Naive thymus-derived CD8-positive, alpha-beta T cell (primary cell): ENCODE measurements at places on chromosomes 7 and 10. TPM values are rescaled to one million over a fixed set of nuclear protein-coding genes. Genes with fewer than 3 reads are reported as not detected.

Gene RP9
- total RNA-seq, result 21.7 TPM

GRCh38 chr7:11428877-11429581, 403.0 kb downstream of the THSD7A start:
- H3K4me1 ChIP-seq, result no peaks in the 10 kb centered on the region
- DNase-seq, result no peak
- H3K27ac ChIP-seq, result no peak overlapping the region

DNA sequence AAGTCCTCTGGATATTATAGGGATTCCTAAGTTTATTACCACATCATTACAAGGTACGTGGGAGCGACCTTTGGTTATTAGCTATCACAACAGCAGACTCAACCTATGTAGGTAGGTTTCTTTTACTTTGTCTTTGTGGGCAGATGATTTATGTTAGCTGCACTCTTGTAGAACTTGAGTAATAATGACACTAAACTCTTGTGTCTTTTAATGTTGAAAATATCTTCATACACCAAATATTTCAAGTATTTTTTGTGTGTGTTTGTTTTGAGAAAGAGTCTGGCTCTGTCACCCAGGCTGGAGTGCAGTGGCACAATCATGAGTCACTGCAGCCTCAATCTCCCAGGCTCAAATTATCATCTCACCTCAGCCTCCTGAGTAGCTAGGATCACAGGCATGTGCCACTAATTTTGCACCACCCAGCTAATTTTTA, 19.2 kb upstream of the SUPV3L1 start:
- DNase-seq, result no peak
- no peak overlapping the region for H3K27ac ChIP-seq
- peaks cover 5% of the 10 kb centered on the region for H3K36me3 ChIP-seq
- H3K4me3 ChIP-seq, result no peak overlapping the region
- H3K4me1 ChIP-seq, result peaks cover 2% of the 10 kb centered on the region

- H3K36me3 ChIP-seq, result peaks cover 12% of the 10 kb centered on the region
- H3K4me1 ChIP-seq, result peaks cover 19% of the 10 kb centered on the region
- no peak for DNase-seq
Observed at GRCh38 chr7:130458257-130458656, 17.4 kb upstream of the CEP41 start.

- H3K4me1 ChIP-seq, result peaks cover 23% of the 10 kb centered on the region
- H3K27ac ChIP-seq, result peak overlapping the region; percentile 82
- H3K4me3 ChIP-seq, result peak overlapping the region; percentile 69
- DNase-seq, result no peak
- H3K36me3 ChIP-seq, result peaks cover 5% of the 10 kb centered on the region
Observed at GRCh38 chr7:64877714-64878610, 25.1 kb upstream of the ZNF273 start.

DNA sequence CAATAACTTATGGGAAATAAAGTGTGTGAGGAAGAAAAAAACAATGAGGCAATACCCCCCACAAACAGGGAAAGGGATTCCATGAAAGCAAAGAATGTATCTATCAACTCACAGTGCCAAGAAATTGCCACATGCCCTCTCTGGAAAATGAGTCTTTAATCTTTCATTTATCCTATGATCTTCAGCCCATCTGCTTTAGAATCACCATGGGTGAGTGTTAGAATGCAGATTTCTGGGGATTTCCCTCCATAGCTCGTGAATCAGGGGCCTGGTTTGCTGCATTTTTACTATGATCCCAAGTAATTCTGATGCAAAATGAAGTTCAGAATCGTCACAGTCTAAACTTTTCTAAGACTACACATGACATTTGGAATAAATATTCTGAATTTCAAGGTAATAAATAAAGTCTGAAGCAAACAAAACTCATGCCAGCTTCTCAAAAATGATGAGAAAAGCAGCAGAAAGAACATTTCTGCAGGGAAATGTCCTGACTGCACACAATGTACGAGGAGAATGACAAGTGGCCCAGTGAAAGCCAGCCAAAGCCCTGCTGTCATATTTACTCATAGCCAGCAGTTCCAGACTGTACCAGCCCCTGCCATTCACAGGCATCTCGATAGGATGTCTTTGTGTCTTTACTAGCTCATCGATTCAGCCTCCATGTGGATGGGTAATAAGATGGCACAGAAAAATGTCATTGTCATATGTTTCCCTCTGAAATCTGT, 167.1 kb downstream of the ELMO1 start:
- H3K36me3 ChIP-seq, result peaks cover 4% of the 10 kb centered on the region
- H3K4me1 ChIP-seq, result peaks cover 43% of the 10 kb centered on the region
- H3K27ac ChIP-seq, result no peak overlapping the region
- no peak for DNase-seq
- H3K27me3 ChIP-seq, result no peaks in the 10 kb centered on the region

- no peaks in the 10 kb centered on the region for H3K27me3 ChIP-seq
- H3K4me1 ChIP-seq, result no peaks in the 10 kb centered on the region
- no peak for DNase-seq
Observed at GRCh38 chr10:60230892-60231291, 158.8 kb downstream of the ANK3 start.

Gene MAP3K8
- 2.7 TPM for total RNA-seq

Gene MSANTD7
- total RNA-seq, result 15.3 TPM

GRCh38 chr10:52092390-52092789, 221.7 kb upstream of the DKK1 start:
- no peak overlapping the region for H3K4me3 ChIP-seq
- H3K27me3 ChIP-seq, result no peaks in the 10 kb centered on the region
- H3K27ac ChIP-seq, result no peak overlapping the region
- DNase-seq, result no peak

- no peaks in the 10 kb centered on the region for H3K4me1 ChIP-seq
- H3K4me3 ChIP-seq, result no peak overlapping the region
- no peaks in the 10 kb centered on the region for H3K27me3 ChIP-seq
Observed at GRCh38 chr7:120207037-120207436, 65.9 kb upstream of the KCND2 start.

DNA sequence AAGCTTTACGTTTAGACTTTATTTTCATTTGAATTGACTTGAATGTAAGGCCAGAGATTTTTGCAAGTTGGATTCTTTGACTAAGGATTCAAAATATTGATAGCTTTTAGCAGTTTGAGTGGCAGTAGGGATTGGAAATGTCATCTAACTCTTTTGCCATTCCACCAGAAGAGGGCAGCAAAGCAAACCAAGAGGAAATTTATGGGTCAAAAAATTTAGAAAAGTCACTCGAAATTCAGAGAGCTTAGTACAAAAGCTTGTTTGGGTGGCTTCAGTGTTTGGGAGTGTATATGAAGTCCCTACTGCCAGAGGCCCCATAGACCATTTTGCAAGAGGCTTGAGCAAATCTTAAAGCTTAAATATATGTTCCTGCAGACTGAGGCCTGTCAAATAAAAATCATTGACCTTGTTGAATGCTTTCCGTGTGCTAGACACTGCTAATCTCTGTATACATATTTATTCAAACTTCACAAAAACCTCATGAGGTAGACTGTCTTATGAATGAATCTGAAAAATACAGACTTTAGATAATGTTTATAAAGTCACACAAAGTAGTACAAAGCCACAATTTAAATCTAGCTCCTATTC, 44.6 kb upstream of the RSBN1L start:
- H3K27ac ChIP-seq, result no peak overlapping the region
- H3K4me1 ChIP-seq, result no peaks in the 10 kb centered on the region
- no peaks in the 10 kb centered on the region for H3K27me3 ChIP-seq
- no peak overlapping the region for H3K4me3 ChIP-seq

- no peaks in the 10 kb centered on the region for H3K36me3 ChIP-seq
- H3K4me3 ChIP-seq, result no peak overlapping the region
- no peak overlapping the region for H3K27ac ChIP-seq
Observed at GRCh38 chr10:125564570-125564969, 118.4 kb downstream of the TEX36 start.
